ENCODE measurements at places on chromosomes 16 and 17. TPM values are rescaled to one million over a fixed set of nuclear protein-coding genes. Genes with fewer than 3 reads are reported as not detected.

Gene KRT35
- not detected for total RNA-seq

Gene KRTAP4-6
- not detected for total RNA-seq

Gene APPBP2
- 21.4 TPM for total RNA-seq

Gene CD300H
- not detected for total RNA-seq

Gene MT3
- 5.9 TPM for total RNA-seq

Gene NGFR
- not detected for total RNA-seq

Gene TVP23A
- not detected for total RNA-seq

Gene NBR1
- 53.5 TPM for total RNA-seq

Gene PLEKHH3
- total RNA-seq: 0.77 TPM

Gene PMFBP1
- 0.21 TPM for total RNA-seq

Gene PRAC2
- total RNA-seq: not detected

Gene KRT9
- total RNA-seq: not detected

Gene GJC1
- 7.5 TPM for total RNA-seq

Gene KRTAP4-9
- not detected for total RNA-seq

Gene FN3K
- 2.9 TPM for total RNA-seq

Gene SULT1A4
- 2.7 TPM for total RNA-seq

Gene SULT1A2
- total RNA-seq: 0.23 TPM

Gene RSAD1
- total RNA-seq: 61.2 TPM

Gene TBC1D3I
- total RNA-seq: 1.9 TPM

Gene CCL16
- not detected for total RNA-seq

Gene CHP2
- not detected for total RNA-seq

Gene TMC7
- not detected for total RNA-seq

Gene LRRC46
- 0.44 TPM for total RNA-seq

Gene SYNGR2
- 123 TPM for total RNA-seq

Gene KRTAP3-2
- total RNA-seq: not detected

Gene JPH3
- total RNA-seq: not detected

Gene THUMPD1
- 47.4 TPM for total RNA-seq

Gene OR1D5
- not detected for total RNA-seq

Gene KRTAP9-2
- not detected for total RNA-seq

Gene HASPIN
- total RNA-seq: 25.3 TPM

Gene FAM83G
- 15.7 TPM for total RNA-seq

Gene CFAP52
- total RNA-seq: not detected

Data from activated CD4-positive, alpha-beta T cell treated with anti-CD3 and anti-CD28 coated beads, Interleukin-2, amount 10 ng/mL, durations not matched to agents 24 days and 14 days (primary cell).